NCI-H187 treated with DMSO at 0.1 percent for 48 hours (cell line): ENCODE measurements at places on chromosomes 1 and 21.

DNA sequence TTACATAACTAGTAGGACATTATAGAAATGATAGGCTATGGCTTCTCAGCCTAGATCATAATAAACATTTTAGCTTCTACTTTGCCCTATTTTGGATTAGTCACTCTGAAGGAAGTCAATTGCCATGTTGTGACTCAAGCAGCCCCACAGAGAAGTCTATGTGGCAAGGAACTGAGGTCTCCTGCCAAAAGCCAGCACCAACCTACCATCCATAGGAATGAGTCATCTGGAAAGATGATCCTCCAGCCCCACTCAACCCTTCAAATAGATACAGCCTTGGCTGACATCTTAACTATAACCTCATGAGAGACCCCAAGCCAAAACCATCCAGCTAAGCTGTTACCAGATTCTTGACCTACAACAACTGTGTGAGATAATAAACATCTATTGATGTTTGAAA lies 76.3 kb upstream of the BEND5 start:
- no peak for DNase-seq

GRCh38 chr1:229665912-229666558 lies 40.0 kb downstream of the URB2 start:
- no peak for DNase-seq

DNA sequence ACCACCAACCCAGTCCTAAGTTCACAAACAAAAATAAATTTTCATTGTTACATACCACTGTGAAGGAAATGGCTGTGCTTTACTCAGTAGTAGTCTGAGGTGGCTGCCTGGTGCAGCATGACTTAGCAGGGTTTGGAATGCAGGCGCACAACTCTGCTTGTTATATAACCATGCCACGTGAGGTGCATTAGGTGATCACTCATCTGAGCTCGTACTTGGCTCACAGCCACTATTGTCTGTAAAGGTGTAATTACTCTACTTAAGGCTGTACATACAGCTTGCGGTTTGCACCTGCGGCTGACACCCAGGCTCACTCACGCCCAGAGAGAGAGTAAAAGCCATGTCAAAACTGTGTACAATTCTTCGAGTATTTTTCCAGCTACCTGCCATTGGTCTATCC lies 599.4 kb downstream of the LTN1 start:
- DNase-seq = no peak

DNA sequence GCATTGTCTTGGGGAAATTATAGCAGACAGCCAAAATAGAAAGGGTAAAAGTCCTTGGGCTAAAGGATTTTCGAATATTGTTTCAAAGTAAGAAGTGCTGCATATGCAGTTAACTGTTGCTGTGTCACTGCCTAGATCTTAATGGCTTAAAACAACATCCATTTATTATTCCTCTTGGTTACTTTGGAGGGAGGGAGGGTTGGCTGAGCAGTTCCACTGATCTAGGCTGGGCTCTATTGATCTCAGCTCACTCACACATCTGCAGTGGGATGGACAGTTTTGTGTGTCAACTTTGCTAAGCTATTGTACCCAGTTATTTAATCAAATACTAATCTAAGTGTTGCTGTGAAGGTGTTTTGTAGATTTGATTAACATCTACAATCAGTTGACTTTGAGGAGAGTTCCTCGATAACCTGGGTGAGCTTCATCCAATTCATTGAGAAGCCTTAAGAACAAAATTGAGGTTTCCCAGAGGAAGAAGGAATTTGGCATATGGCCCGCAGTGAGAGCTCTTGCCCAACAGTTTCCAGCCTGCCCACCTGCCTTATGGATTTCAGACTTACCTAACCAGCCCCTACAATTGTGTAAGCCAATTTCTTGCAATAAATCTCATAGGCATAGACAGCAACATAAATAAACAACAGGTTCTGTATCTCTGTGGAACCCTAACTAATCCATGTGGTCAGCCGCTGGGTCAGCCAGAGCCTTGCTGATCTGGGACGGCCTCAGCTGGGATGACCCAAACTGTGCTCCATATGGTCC lies 187.3 kb downstream of the AK5 start:
- DNase-seq = no peak

GRCh38 chr1:246147524-246148461 lies 359.3 kb downstream of the SMYD3 start:
- DNase-seq = no peak

- DNase-seq = no peak
Measured at GRCh38 chr21:20942523-20942922, 55.7 kb upstream of the NCAM2 start.

DNA sequence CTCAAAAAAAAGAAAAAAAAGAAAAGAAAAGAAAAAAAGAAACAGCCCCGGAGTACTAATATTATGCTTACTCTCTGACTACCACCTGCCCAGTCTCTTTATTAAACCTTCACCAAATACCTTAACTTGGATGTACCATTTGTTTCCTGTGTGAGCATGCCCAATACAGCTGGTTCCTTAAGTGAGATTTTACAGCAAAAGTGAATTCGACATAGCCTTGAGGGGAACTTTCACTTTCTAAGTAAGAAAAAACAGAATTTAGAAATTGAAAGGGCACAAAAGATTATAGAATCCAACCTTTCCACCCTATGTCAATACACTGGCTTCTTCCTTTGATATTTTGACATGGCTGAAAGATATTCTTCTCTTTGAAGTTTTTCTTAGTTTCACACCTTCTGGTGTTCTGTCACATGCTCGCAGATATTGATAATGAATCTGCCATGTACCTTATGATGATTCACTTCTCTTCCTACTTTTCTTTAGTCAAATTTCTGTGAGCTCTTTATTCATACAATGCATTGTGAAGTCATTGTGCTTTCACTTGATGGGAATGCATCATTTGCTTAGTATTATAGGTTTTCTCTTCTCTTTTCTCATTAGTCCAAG lies 5.2 kb upstream of the GIPC2 start:
- no peak for DNase-seq

DNA sequence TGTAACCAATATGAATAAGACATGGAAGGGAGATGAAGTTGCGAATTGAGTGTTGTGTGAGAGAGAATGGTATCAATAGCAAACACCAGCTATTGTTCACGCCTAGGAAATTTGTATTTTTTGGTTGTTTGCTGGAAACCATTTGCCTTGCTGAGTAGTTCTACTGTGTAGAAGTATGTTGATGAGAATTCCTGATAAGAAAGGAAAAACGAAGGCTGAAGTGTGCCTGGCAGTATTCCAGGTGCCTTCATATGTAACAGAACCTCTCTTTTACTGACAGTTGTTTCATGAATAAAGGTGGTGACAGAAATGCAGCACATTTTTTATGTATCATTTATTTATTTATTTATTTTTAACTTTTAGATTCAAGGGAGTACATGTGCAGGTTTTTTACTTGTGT lies 79.5 kb downstream of the SDCCAG8 start:
- DNase-seq = no peak

DNA sequence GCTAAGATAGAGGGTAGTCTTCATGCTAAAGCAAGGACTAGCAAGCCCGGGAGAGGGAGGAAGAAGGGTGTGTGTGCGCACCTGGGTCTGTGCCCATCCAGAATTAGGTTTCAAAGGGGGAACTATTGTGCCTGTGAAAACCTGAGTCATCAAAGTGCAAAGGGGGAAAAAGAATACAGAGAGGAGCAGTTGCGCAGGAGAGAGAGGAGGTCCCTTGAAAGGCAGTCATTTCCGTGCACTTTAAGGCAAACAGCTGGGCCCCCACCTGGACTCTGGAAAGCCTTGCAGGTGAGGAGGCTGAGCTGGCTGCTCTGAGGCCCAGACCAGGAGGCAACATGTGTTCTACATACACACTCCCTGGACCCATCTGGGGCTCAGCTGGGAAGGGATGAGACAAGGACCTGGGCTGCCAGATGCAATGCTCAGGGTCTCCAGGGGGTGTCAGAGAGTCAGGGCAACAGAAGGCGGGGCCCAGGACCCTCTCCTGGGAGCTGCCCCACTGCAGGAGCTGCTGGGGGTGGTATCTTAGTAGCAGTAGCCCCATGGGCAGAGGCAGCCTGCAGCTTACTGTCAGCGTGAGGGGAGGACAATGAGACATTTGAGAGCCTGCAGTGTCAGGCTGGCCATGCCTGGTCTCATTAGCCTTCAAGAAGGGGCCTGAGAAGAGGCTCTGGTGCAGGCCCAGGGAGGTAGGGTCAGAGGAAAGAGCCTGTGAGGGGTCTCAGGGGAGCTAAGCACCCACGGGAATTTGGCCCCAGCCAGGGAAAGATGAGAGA lies 14.3 kb downstream of the PROK1 start:
- no peak for DNase-seq
